Stimulated activated CD4-positive, alpha-beta T cell treated with anti-CD3 and anti-CD28 coated beads, Interleukin-4, amount 100 ng/mL, for 1 hour (primary cell): ENCODE measurements at places on chromosomes 12 and 14.

DNA sequence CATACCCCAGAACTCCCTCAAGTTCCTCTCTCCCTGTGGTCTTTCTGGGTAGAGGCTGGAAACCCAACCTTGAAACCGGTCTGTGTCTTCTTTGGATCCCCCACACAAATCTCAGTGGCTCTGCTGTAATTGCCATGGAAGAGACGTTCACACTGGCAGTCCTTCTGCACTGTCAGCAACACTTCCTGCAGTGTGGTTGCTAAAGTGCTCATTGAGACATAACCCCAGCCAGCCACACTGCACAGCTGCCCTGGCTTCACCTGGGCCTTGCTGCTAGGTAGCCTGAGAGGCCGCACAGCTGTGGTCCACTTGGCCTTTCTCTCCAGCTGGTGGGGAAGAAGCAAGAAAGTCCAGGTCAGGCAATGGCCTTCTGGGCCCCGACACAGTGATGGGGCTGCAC is 2.4 kb downstream of the GZMH start:
- no peak for DNase-seq

- no peak for DNase-seq
Observed at GRCh38 chr12:71872972-71873371, 33.4 kb downstream of the TBC1D15 start.

GRCh38 chr12:6335451-6336078 is 6.3 kb downstream of the TNFRSF1A start:
- DNase-seq: peak; percentile 83

DNA sequence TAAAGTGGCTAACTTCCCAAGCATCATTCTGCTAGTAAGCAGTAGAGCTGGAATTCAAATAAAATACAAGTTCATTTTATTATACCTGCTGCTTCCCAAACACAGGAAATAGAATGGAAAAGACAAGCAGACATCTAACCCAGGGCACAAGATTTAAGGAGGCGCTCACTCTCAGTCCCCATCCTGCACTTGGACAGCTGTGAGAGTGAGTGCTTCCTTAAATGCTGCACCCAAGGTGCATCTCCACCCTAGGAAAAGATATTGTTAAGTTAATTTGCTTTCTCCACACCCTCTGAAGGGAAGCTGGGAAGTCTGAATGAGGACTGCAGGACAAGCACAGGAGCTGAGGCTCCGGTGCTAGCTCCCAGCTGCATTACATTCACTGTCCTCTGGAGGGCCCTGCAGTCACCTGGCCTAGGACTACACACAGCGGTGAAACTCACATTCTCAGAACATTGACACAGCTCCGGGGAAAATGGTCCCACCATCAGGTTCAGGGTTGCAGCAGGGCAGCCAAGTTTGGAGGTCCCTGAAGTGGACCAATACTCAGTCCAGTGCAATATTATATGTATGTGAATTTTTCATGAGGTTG is 14.2 kb downstream of the HEBP1 start:
- no peak for DNase-seq

GRCh38 chr14:39841088-39841487 is 408.9 kb upstream of the FBXO33 start:
- DNase-seq: no peak

- no peak for DNase-seq
Observed at GRCh38 chr12:52627395-52628110, 9.2 kb upstream of the KRT73 start.

DNA sequence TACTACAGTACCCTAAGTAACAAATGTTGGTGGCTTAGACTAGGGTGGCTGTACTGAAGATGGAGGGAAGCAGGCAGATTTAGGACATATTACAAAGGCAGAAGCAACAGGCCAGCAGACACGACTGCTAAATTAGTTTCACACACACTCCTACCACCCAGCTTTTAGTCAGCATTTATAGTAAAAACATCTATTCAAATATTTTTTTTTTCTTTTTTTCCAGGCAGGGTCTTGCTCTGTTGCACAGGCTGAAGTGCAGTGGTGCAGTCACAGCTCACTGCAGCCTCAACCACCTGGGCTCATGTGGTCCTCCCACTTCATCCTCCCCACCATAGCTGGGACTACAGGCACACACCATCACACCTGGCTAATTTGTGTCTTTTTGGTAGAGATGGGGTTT is 72.9 kb downstream of the CDK17 start:
- DNase-seq: no peak

GRCh38 chr12:109670731-109671130 is 42.9 kb upstream of the FAM222A start:
- DNase-seq: no peak

GRCh38 chr14:104976198-104977007 is 1.8 kb downstream of the AHNAK2 start:
- DNase-seq: peak; percentile 90

GRCh38 chr12:89325495-89325894 is 26.8 kb downstream of the DUSP6 start:
- no peak for DNase-seq

- DNase-seq: no peak
Observed at GRCh38 chr14:52987042-52987441, 36.2 kb upstream of the FERMT2 start.

- no peak for DNase-seq
Observed at GRCh38 chr14:47763188-47763854, 87.9 kb upstream of the MDGA2 start.

GRCh38 chr12:69966839-69967238 is 141.8 kb downstream of the MYRFL start:
- no peak for DNase-seq

DNA sequence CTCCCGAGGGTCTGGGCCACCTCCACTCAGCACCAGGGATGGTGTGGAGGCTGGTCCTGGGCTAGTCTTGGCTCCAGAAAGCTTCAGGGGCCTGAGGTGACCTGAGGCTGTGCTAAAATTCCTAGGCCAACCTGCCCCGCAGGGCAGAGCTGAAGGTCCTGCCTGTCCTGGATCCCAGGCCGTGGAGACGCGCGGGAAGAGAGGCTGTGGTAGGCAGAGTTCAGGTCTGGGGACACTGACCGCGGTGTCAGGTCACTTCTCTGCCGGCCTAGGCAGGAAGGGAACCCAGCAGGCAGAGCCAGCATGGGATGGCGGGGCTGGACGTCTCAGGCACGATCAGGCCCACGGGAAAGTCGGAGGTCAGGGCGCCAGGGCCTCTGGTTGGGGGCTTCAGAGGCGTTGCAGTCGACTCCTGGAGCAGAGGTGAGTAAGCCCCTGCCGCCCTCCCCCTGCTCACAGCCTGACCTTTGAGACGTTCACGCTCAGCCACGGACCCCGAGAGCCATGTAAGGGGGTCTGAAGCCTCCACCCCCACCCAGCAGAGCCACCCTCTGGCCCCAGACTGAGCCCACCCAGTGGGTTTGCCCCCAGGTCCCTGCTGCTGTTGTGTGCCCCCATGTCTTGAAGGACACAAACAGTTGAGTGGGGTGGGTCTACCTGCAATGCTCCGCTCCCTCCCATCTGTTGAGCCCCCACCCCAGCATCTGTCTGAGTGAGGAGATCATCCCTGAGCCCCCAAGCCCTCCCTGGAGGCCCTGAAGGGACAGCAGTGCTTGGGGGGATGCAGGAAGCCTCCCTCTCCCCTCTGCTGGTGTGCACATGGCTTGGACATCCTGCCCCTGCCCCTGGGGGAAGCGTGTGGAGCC is 142.7 kb downstream of the KIF26A start:
- no peak for DNase-seq

GRCh38 chr14:101595887-101596721 is 34.8 kb downstream of the DIO3 start:
- peak; percentile 22 for DNase-seq

- peak; percentile 78 for DNase-seq
Observed at GRCh38 chr14:50231475-50232275, at the start of gene SOS2. SOS2 (minus strand) TSS chr14:50231578; CDS start chr14:50231283, 295 bp downstream.

- DNase-seq: no peak
Observed at GRCh38 chr14:60904381-60904780, 76.5 kb downstream of the TRMT5 start.

- DNase-seq: no peak
Observed at GRCh38 chr12:3565985-3566384, 75.0 kb downstream of the PRMT8 start.

GRCh38 chr14:69518289-69519101 is 34.0 kb downstream of the PLEKHD1 start:
- DNase-seq: no peak

DNA sequence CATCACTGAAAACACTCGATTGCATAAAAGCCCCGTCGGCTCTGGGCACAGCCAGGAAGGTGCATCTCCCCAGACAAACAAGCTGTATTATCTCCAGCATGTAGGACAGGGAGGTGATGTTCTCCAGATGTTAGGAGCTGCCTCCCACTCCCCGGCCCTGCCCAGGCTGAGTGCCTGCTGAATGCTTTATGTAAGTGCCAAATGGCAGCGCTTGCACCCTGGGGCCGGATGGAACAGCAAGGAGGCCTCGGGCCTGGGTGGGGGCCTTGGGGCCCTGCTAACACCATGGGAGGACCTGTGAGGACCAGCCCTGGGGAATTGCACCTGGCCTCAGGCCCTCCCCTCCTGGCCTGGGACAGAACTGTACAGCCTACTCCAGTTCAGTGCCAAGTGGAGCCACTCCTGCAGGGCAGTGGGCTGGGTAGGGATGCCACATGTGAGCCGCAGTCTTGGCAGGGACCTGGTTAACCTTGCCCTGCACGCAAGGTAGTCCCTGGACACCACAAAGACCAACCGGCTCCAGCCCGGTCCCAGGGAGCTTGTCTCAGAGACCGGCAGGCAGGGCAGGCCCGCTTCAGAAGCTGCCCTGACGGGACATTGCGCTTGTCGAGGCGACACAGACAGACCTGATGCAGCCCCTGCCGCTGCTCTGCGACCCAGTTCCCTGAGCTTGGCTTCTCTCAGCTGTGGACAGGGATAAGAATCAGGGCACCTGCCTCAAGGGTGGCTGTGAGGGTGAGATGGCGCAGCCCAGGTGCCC is 35.3 kb upstream of the PPP1R13B start:
- DNase-seq: no peak

GRCh38 chr14:100165376-100165775 is 5.9 kb upstream of the DEGS2 start:
- no peak for DNase-seq

DNA sequence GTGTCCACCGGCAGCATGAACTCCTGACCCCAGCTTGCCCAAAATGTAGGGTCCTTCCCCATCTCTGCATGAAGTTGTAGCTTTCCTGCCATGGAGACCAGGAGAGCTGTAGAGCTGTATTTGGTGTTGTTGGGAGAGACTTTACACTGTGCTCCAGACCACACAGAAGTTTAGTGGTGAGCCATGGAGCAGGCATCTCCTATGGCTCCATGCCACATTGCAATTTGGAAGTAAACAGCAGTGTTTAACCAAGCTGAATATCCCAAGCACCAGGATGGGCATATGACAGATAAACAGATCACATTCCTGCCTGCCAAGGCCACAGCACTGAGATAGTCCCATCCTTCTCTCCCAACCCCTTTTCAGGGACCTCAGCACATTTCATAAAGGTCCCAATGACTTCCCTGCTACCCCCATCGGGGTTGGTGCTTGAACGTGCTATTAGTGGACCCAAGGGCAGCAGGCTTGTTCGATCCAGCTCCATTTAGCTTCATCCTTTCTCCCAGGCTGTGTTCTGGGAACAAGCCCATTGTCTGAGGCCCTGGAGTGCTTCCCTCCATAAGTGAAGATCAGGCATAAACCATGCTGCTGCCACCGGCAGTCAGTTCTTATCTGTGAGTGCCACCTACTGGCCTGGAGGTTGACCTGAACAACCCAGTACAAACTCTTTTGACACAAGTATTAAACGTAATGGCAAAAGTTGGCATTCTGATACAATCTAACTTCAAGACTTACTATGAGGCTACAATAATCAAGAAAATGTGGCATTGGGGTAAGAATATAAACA is 172.3 kb upstream of the ATXN7L3B start:
- no peak for DNase-seq

DNA sequence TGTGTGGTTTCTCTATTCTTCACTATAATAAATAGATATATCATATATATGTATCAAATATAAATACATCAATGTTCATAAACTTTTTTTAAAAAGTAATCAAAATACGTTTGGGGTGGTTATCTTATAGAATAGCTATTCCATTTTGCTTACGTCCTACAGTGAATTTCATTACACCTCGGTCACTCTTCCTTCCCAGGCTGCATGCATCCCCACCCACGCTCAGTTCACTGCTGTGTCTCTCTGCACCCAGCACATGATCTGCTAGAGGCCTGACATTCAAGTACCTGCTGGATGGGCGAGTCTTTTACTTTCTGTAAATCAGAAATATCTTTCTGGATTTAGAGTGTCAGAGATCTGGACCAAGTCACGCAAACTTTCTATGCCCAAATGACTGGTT is 3.6 kb downstream of the STX2 start:
- DNase-seq: no peak
